NCI-H460 (cell line): ENCODE measurements at places on chromosomes 6 and 20.

DNA sequence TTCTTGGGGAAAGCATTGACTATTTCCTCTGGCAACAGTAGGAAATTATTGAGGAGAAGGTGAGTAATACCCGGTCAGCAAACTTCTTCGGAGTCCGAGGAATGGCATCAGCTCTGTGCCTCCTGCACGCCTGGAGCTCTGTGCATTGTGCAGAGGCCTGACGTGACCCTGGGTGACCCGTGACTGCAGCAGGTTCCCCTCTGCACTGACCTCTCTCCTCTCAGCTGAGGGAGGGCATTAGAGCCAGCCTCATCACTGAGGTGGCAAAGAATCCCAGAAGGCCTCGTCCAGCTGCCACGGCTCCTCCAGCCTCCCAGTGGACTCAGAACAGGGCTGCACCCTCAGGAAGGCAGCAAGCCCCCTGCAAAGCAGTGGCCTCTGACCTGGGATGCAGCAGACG, 502.9 kb downstream of the CD83 start:
- DNase-seq = no peak

DNA sequence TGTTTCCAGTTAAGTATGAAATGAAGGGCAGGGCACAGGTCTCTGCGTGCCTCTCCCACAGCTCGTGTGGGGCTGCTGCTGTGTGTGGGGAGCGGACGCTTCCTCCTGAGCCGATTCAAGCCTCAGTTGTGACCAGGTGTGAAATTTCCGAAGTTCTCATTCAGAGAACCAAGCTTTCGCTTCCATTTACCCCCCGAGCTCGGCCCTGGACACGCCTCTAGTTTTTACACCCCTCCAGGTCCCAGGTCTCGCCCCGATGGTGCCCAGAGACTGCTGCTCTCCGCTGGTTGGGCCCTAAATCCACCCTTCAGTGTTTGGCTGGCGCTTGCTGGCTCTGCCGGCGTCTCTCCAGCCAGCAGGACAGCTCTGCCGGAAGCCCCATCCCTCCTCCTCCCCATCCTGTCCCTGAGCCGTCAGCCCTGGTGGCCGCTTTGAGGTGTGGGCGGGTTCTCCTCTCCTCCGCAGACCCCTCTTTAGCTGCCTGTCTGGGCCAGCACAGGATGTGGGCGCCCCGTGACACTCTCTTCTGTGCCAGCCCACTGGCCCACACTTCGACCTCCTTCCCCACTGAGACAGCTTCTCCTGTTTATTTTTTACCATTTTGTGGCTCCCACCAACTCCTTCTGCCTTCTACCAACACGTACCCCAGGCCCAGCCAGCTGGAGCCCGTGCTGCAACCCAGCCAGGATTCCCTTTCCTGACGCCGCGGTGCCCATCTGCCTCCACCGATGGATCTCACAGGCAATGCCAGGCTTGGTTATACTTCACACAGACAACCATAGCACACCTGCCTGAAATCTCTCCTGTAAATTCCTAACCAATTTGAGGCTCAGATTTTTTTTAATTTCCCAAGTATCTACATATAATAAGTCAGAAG, 142.8 kb downstream of the DLL1 start:
- DNase-seq = no peak

DNA sequence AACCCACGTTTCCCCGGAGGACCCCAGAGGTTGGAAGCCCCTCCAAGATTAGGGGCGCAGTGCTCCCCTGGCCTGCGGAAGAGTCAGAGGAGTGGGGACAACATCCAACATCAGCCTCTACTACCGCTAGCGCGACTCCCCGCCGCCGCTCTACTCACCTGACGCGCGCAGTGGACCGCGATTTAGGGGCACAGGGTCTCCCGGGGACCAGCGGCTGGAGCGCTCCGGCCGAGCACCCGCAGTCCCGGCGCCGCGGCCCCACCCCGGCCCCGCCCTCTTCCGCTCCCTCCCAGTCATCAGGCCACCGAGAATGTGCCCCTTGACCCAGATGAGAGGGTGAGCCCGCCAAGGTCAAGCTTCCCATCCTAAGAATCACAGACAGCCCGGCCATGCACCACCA, at the start of gene ZFP57:
ZFP57 (minus strand) TSS at position 249 of the 400 bp plus-strand sequence. CDS start 4,149 bp downstream, outside the sequence.
- DNase-seq = no peak

- no peak for DNase-seq
Measured at GRCh38 chr20:38392356-38392755, 42.8 kb downstream of the SNHG17 start.

GRCh38 chr6:129681913-129682205, 28.1 kb downstream of the ARHGAP18 start:
- DNase-seq = no peak

DNA sequence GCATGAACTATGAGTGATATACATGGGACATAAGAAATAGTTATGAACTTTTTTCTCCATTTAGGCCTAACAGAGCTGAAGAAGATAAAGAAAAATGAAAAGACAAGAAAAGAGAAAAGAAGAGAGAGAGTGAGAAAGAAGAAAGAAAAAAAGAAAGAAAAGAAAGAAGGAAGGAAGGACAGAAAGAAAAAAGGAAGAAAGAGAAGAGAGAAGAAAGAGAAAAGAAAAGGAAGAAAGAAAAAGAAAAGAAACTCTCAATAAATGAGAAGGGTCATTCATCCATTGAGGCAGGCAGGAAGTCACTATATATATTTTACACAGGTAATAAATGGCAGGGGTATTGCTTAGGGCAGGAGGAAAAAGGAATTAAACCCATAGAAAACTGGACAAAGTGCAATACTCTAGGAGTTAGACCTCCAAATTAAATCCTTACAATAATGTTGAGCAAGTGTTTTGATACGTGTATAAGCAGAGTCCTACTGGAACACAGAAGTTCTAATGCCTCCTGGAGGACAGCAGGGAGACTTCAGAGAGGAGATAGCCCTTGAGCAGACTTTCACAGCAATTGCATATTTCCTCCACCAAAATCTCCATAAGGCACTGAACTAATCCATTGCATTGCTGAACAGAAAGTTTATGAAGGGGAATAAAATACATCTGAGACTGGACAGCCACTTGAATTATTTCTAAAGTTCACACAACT, 86.4 kb upstream of the TENT5A start:
- no peak for DNase-seq

DNA sequence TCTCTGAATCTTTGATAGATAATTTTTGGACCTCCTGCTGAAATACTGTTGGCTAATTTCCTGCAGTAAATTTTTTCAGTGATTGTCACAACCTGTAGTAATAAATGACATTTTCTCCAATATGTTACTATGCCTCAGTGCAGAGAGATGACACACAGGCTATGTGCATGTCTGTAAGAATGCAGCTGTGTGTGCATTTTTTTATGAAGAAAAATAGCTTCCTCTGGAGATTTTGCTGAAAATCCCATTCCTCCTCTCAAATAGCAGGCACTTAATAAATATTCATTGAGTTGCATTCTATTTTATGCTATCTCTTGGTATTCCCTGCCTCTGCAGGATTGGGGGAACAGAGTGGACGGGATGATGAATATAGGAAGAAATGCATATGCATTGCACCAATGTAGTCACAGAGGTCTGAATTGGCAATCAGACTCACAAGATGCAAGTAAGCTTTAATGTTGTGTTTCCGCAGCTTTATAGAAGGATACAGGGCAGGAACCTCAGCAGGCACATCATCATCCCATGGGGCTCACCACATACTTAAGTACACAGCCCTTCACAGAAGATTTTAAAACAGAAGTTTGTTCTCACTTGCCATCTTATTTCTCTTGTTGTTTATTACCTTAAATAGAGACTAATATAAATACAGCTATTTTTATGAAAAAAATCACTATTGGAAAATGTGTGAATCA, 474.7 kb downstream of the EPM2A start:
- no peak for DNase-seq

GRCh38 chr20:60565083-60565482, 606.9 kb downstream of the CDH26 start:
- no peak for DNase-seq
